ENCODE measurements at places on chromosomes 11 and 22.

DNA sequence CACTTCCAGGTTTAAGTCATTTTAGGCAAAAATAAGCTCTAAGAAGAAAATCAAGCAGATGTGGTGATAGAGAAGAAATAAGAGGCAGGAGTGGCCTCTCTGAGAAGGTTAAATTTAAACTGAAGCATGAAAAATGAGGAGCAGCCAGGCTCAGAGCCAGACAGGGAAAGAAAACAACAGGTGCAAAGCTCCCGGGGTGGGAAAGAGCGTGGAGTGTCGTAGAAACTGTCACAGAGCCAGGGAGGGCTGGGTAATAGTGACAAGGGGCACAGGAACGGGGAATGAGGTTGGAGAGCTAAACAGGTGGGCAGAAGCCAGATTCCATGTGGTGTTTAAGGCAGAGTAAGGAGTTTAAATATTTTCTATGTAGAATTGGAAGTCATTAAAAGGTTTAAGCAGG lies 132.1 kb upstream of the BLID start:
- no peak for DNase-seq

DNA sequence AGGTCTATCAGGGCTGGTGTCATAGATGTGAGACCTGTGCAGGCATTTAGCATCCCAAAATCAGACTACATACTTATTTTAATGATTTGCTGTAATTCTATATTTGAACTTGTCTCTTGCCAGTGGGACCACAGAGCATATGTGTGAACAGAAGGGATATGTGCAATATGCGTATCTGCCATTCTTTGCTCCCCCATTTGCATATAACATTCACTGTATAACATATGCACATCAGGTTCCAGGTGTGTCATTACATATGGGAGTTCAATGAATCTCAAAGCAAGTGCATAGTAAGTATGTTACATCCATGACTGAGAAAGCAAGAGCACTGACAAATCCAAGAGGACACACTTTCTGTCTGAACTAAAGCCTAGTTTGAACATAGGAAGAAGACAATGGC lies 1115.1 kb upstream of the CNTN5 start:
- DNase-seq: no peak

DNA sequence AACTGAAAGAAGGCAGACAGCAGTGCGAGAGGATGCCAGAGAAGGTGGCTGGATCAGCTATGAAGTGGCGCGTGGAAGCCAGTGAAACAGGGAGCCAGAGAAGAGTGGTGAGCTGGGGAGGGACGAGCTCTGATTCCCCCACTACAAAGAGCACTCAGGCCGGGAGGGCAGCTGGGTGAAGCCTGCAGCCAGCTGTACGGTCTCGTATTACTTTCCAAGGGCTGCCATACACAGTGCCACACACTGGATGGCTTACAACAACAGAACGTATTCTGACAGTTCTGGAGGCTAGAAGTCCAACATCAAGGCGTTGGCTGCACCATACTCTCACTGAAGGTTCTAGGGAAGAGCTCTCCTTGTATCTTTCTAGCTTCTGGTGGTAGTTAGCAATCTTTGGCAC lies 47.1 kb upstream of the WNT11 start:
- DNase-seq: no peak

GRCh38 chr11:24357620-24358410 lies 139.0 kb upstream of the LUZP2 start:
- no peak for DNase-seq

GRCh38 chr11:115111066-115111465 lies 393.1 kb downstream of the CADM1 start:
- DNase-seq: no peak

DNA sequence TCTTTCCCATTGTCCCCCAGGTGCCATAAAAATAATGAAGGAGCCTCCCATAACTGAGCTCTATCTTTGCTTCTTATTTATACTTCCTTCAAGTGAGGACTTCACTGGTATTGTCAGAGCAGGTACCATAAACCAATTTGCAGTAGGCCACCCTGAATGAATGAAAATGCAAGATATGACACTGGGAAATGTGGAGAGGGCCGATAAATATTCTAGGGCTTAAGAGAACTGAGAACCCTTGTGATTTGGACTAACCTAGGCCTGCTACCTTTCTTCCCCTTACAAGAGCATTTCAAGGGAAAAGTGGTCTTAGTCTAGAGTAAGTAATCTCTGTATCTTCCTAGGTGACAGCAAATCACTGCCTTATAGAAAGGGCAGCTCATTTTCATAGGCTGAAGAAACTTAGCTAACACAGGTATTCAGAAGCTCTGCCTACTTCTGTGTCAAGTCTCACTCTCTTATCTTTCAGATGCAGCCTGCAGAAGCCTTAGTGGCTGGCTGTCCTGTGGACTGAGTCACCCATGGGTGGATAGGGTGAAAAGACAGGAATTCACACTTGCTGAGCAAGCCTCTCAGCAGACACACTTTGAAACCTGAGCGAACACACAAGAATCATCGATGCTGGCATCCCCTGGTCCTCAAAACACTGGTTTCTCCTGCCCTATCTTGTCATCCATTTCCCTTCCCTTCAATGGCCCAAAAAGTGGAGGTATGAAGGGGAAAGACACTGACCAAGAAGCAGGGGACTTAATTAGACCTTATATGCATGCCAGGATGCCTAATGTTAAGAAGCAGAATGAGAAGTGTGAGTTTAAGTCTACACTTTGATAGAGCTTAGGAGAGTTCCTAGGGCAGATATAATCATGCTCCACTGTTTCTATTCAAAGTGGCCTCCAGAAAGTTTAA lies 15.2 kb downstream of the NRIP3 start:
- DNase-seq: peak; percentile 90

DNA sequence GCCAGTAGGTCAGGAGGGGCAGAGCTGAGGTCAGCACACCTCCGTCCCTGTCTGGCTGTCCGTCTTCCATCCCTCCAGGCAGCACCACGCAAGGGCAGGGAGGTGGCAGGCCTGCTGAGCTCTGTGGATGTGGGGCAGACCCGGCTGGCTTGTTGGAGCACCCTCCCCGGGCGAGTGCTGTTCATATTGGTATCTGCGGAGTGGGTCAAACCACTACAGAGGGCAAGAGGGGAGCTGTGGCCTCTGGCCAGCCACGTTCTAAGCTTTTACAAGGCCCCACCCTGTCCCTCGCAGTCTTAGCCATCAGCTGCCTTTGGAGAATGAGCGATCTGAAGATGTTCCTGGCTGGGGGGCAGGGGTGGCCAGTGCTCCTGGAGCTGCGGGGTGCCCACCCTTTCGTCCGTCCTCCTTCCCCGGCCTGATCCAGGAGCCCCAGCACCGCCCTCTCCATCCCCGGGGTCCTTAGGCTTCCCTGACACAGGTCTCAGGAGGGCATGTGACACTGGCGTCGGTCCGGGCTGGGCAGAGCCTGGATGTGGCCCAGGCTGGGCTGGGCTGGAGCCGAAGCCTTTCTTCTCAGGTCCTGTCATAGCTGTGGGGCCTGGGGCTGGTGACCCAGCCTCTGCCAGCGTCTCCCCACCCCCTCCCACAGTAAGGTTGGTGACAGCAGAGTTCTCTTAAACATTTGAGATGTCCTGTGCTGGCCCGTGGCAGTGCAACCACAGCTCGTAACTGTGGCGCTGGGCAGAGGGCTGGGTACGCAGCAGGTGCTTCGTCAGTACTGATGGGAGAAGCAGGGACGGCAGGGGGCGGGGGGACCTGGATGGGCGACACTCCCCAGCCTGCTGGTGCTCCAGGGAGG lies 31.7 kb upstream of the GRAMD4 start:
- no peak for DNase-seq

GRCh38 chr11:116175707-116176106 lies 597.1 kb downstream of the BUD13 start:
- no peak for DNase-seq

DNA sequence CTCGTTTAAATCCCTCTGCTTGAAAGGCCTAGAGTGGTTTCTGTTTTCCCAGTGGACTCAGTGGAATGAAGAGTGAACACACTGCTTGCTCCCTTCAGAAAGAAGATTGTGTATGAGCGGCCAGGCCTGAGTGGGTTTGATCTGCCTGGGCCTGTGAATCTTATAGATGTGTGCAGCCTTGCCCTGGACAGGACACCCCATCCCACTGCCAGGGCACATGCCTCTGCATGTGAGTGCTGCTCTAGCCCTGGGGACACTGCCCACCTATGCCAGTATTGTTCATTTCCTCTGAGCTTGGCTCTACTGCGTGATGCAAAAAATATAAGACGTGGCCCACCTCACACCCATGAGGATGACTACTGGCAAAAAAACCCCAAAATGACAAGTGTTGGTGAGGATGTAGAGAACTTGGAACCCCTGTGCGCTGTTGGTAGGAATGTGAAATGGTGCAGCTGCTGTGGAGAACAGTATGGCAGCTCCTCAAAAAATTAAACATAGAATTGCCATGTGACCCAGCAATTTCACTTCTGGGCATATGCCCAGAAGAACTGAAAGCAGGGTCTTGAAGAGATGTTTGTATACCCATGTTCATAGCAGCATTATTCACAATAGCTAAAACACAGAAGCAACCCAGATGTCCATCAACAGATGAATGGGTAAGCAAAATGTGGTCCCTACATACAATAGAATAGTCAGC lies 27.3 kb upstream of the NECTIN1 start:
- DNase-seq: no peak

DNA sequence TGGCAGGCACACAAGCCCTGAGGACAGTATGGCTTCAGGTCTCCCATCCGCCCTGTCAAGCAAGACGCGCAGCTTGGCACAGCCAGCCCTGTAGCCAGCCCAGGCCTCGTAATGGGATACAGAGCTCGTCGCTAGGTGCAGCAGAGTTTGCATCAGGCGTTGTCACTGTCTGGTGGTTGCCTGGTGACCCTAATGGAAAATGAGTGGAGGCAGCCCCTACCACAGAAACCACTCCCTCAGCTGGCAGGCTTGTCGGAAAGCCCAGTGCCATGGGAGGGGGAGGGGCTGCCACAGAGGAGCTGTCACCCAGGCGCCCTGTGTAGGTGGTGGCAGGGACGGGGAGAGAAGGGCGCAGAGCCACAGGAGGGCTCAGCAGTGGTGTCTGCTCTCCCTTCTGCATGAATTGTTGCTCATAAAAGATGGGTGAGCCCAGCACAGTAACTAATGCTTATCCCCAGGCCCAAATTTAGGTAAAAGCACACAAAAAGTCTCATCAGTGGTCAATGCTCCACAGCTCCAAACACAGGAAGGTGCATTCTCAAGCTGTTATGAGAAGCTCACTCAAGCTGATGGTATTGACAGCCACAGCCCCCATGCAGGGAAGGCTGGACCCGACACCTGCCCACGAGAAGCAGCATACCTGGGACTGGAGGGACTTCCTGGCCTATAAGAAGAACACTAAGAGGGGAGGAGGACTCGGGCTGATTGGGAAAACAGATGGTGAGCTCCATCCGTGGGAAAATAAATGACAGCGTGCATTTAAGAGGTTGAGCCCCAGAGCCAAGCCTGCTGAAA lies 164.6 kb downstream of the ETS1 start:
- DNase-seq: no peak

DNA sequence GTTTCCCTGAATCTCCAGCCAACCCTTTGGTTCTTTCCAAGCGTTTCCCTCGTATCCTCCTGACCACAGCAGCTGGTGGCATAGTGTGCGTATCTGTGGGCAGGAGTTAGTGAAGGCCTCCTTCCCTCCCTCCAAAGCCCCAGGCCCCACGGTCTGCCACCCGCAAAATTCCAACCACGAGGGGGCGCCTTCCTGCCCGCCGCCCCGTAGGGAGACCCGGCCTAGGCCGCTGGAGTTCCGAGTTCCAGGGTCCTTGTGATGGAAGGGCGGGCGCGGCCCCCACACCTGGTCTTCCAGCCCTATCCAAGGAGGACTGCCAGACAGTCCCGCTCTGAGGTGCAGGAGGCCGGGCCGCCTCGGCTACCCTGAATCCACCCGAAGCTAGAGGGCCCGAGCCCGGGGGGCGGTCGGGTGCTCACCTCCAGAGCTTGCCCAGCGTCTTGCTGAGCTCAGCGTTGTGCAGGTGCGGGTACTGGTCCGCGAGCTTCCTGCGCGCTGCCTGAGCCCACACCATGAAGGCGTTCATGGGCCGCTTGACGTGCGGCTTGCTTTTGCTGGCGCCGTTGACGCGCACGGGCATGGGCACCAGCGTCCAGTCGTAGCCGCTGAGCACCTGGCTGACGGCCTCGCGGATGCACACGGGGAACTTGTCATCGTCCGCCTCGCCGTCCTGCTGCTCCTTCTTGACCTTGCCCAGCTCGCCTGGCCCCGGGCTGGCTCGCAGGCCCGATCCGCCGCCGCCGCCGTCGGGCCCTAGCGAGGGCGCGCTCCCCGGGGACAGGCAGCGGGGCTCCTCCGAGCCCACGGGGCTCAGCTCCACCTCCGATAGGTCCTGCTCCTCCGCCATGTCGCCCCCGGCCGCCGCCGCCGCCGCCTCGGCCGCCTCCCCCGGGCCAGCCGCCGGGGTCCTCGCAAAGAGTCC lies 1.2 kb downstream of the SOX10 start:
- peak; percentile 23 for DNase-seq

DNA sequence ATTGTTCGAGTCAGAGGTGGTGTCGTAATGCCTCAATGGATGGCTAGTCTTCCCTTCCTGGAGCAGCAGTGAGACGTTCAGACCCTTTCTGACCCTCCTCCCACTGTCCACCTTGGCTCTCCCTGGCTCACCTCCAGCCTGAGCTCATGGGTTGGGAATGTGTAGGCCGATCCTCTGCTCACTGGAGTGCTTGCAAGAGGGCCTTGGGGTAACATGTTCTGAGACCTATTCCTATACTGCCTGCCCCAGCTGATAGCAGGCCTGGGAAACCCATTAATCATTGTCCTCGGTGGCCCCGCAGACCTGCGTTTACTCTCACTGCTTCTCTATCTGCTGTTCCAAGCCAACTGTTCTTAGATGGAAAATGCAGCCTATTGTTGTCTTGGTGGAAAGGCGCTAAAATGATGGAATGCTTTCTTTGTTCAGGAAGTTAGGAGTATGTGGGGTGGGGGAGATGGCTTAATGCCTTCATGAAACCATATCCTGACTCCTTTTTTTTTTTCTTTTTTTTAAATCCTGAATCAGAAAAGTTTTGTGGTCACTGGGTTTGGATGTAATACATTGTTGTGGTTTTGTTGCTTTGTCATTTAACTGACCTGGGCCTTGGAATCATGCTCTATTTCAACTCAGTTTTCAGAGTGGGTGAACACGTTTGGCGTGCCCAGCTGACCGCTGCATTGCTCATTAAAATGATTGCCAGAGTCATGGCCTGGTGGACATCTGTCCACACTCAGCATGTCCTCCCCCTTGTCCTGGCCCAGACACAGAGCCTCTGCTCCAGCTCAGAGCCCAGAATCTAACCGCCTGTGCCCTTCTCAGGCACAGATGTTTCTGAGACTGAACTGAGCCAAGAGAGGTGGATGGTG lies 72.5 kb downstream of the MICAL2 start:
- DNase-seq: peak; percentile 33

GRCh38 chr11:64891215-64891848 lies 12.9 kb upstream of the EHD1 start:
- no peak for DNase-seq

GRCh38 chr11:41284354-41284753 lies 175.1 kb downstream of the LRRC4C start:
- DNase-seq: no peak

GRCh38 chr11:37612146-37612545 lies 1014.1 kb upstream of the RAG2 start:
- DNase-seq: no peak

DNA sequence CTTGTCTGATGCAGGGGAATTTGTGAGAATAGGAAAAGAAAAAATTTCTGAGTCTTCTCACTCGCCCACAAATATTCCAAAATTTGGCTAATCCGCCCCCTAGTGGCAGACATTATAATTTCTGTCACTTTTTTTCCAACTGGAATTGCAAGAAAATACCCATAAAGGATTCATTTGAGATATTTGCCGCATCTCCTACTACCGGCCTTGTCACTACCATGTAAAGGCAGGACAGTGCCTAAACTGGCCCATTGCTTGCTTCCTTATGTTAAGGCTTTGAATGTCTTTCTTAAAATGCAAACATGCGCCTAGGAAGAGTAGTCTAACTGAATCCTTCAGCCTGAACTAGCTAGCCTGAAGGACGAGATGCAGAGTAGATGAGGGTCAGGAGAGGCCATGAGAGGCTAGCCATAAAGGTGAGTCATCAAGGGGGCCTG lies 9.3 kb upstream of the CEP295 start:
- DNase-seq: peak; percentile 64

Measured in erythroblast (primary cell).